Fibroblast of the aortic adventitia (primary cell): ENCODE measurements at places on chromosomes 16 and 17. TPM values are rescaled to one million over a fixed set of nuclear protein-coding genes. Genes with fewer than 3 reads are reported as not detected.
A peak's percentile ranks its signal among the peaks of the same experiment; 100 is the strongest.

- no peak for DNase-seq
Measured at GRCh38 chr17:80825471-80826345, 165.9 kb upstream of the CHMP6 start.

GRCh38 chr17:33684735-33685134 is 391.6 kb upstream of the ASIC2 start:
- DNase-seq, result no peak

Gene CCL8
- not detected in 2 replicates for total RNA-seq

DNA sequence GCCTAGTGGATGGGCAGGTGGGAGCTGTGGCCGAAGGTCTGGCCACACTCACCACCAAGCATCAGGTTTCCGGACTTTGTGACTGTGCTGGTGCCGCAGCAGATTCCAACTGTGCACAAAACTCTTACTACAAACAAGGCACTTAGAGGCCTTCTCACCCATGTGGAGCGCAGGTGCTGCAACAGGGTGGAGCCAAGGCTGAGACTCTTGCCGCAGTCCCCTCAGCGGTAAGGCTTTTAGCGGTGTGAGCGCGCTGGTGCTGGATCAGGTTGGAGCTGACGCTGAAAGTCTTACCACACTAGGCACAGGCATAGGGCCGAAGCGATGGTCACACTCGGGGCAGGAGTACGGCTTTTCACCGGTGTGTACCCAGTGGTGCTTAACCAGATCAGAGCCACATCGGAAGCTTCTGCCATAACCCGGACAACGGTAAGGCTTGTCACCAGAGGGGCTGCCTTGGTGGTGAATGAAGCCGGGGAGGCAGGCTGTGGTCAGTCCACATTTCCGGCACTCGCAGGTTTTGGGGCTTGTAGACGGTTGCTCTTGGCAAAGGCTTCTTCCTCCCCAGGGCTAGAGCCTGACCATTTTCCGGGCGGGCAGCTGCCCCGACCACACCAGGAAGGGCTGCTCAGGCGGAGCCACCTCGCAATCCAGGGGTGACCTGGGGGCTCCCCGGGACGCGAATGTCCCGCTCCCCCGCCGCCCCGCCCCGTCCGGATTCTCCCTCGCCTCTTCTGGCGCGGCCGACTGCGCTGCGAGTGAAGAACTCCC is 1.0 kb upstream of the ARMC5 start:
- DNase-seq, result peak; percentile 35

DNA sequence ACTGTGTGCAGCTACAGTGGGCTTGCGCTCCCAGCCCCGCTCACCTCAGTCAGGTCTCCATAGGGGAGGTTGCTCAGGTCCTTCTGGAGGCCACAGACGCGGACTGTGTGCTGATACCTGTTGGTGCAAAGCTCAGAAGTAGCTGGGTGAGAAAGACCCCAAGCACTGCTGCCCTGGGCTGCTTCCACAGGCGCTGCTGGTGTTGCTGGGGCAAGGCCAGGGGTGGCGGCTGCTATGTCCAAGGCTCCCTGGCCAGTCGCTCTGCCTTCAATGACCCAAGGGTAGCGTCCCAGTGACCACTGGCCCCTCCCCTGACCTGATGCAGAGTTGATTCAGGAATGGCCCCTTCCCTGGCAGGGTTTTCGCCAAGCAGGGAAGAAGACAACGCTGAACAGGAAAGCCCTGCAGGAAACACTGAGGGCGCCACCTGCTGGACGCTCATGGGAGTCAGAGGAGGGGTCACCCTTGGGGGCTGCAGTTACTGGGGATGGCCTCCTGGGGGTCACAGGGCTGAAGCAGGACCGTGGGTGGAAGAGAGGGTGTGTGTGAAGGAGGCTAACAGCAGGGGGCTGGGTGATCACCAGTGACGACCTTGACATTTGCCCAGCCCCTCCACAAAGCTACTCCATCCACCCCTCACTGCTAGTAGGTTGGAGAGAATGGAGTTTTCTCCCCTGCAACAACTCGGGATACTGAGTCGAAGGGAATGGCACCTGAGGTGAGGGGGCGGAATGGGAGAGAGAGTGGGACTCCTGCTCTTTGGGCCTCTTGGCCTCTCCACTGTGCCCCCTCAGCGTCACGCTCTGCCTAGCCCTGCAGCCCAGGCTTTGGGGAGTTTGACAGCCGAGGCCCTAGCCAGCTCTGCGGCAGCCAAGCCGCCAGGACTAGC is 38.3 kb downstream of the ABCC12 start:
- peak; percentile 34 for DNase-seq

- no peak for DNase-seq
Measured at GRCh38 chr16:54594601-54595391, 308.2 kb upstream of the IRX3 start.

Gene AGRP
- not detected in 2 replicates for total RNA-seq

Gene SOCS7
- 11.7 and 18.8 TPM in 2 replicates for total RNA-seq

DNA sequence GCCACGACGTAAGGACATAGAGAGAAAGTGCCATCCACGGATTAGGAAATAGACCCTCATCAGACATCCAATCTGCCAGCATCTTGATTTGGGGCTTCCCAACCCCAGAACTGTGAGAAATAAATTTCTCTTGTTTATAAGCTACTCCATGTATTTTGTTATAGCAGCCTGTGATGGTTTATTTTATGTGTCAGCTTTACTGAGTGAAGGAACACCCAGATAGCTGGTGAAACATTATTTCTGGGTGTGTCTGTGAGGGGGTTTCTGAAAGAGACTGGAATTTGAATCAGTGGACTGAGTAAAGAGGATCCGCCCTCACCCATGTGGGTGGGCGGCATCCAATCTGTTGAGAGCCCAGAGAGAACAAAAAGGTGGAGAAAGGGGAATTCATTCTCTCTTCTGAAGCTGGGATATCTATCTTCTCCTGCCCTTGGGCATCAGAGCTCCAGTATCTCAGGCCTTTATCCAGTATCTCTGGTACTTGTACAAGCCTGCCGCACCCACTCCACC is 131.5 kb upstream of the ANKFN1 start:
- no peak for DNase-seq

Gene KIF19
- not detected in 2 replicates for total RNA-seq

Gene MEIOC
- 0.18 TPM in 1 of 2 replicates, not detected in the other for total RNA-seq

Gene GP1BA
- not detected in 2 replicates for total RNA-seq

DNA sequence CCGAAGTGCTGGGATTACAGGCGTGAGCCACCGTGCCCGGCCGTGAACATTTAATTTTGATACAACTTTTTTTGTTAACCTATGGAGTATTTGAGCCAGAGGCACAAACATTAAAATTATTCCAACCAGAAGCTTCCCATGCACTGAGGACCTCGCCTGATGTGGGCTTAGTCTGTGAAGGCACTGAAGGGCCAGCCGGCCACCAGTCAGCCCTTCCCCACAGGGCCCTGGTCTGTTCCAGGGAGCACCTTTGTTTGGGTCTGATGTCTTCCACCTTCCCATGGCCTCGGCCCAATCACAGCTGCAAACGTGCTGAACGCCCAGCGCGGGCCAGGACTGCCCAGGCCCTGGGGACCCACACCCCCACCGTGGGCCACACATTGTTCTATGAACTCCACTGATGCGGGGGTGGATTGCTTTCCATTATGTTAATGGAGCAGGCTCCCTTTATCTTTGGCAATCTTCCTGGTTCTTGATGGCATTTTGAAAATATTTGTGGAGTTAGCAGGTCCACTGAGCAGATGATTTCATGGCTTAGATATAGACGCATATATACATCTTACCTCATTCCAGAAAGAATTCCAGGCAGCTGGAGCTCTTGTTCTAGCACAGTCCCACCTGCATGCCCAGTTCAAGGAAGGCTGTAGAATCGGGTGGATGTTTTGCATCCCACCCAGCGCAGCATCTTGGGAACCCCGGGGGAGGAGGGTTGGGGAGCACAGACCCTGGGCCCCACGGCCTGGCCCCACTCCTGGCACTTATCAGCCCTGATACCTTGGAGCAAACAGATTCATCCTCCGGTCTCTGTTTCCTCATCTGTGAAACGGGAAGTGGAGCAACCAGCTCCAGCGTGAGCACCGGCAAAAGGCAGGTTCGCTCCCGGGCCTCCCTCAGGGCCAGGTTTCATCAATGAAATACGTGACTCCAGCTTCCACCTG is 14.5 kb downstream of the SPIRE2 start:
- peak; percentile 62 for DNase-seq

DNA sequence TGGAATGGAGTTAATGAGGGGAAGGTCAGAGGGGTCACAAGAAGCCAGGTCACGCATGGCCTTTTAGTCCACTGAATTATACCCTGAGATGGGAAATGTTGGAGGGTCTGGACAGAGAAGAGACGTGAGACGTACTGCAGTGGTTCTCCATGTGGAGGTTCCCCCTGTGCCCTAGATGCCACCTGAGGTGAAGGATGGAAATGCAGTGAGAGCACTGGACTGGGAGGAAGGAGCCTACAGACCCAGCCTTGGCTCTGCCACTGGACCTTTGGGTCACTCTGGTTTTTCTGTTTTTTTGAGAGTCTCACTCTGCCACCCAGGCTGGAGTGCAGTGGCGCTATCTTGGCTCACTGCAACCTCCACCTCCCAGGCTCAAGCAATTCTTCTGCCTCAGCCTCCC is 1.8 kb upstream of the PLSCR3 start:
- no peak for DNase-seq

- DNase-seq, result peak; percentile 71
Measured at GRCh38 chr16:79601931-79602627, 1.5 kb upstream of the MAF start.

GRCh38 chr17:5651348-5651747 is 67.0 kb upstream of the NLRP1 start:
- DNase-seq, result no peak

DNA sequence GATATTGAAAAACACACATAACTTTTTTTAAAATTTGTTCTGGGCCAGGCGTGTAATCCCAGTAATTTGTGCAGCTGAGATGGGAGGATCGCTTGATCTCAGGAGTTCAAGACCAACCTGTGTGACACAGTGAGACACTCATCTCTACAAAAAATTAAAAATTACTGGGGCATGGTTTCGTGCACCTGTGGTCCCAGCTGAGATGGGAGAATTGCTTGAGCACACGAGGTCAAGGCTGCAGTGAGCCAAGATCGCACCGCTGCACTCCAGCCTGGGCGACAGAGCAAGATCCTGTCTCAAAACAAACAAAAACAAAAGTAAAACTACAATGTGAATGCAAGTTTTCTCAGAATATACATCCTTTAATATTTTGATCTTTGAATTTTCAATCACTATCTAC is 15.1 kb downstream of the C16orf54 start:
- no peak for DNase-seq

GRCh38 chr17:41151525-41151924 is 1.9 kb upstream of the KRTAP4-5 start:
- DNase-seq, result no peak

GRCh38 chr16:30731411-30731810 is 16.8 kb upstream of the PHKG2 start:
- DNase-seq, result no peak

DNA sequence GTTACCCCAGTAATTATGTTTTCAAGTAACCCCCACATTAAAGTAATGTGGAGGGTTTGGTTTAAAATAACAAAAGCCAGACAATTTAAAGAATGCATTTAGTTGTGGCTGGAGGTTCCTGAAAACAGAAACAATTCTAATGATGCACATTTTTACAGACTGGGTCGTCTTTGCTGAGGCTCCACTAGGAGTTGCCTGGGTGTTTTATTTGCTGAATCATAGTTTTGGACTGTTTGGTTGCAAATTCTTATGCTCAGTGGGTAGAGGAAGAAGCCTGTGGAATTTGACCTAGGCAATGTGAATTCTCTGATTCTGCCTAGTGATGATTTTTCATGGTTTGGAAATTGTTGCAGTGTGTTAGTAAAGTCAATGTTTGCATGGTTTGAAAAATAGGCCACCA is 16.3 kb downstream of the SHISA9 start:
- DNase-seq, result no peak

DNA sequence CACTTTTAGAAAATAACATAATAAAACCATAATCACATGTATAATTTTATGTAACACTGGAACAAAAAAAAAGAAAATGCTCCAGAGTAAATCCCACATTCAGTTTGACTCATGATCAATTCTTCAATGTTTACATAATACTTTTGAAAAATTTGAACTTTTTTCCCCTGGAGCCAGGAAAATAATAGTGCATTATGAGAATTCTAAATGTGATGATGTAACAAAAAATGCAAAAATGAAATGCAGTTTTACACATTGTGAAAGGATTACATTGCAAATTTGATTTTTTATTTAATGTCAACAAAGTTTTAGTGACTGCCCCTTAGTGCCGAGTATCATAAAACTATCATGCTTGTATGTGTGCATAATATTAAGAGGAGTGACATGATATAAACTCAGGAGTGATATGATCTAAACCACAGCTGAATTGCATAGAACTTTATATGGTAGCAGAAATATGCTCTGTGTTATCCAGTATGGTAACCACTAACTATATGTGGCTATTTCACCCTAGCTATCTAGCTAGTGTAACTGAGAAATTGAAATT is 238.2 kb downstream of the CDH8 start:
- DNase-seq, result no peak

DNA sequence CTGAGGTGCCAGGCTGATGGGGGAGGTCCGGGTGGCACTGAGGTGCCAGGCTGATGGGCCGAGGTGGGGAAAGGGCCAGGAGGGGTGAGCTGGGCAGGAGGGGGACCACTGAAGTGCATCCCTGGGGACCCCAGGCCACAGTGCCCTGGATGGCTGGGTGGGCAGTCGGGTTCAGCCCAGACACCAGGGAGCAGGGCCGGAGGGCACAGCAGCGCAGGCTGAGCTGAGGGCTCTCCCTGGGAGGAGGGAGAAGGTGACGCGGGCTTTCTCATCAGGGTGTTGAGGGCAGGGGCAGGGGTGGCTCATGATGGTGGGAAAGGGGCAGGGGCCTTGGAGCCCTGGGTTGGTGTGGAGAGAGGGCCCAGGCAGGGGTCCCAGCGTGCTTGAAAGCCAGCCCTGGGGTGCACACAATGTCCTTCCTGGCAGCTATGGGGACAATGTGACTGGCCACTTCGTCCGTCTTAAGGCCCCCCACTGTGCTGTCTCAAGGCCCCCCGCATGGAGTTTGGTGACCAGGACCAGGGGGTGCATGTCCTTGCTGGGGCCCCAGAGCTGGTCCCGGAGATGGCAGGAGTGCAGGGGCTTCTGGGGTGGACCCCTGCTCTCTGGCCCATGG is 16.0 kb downstream of the CD7 start:
- DNase-seq, result no peak

Gene FBXW10B
- 0.27 TPM in 1 of 2 replicates, not detected in the other for total RNA-seq

GRCh38 chr16:1643521-1643920 is 31.4 kb downstream of the CRAMP1 start:
- DNase-seq, result no peak

DNA sequence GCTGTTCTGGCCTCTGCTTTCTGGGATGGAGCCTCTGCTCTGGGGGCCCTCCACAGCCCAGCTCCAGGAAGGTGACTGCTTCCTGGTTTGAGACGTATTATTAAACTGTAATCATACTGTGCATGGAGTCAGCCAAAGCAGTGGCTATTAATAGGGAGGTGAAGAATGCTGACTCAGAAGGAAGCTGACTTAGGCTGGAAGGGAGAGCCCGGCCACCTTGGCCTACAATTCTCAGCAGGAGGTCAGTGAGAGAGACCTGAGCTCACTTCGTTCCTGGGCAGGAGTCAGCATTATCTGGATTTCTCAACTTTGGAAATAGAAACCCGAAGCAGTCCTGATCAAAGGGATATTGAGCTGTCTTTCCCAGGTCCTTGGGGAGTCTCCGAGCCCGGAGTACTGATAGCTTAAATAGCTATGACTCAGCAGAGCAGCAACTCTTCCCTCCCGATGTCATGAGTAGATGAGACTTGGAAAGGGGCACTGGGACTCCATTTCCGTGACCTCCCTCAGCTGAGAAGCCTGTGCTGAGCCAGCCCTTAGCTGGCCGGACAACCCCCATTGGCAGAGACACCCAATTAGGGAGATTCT is 91.8 kb downstream of the YPEL2 start:
- DNase-seq, result peak; percentile 96

- DNase-seq, result peak; percentile 42
Measured at GRCh38 chr17:57121308-57122042, 36.4 kb downstream of the AKAP1 start.
